ENCODE measurements at places on chromosomes 5 and 9.

DNA sequence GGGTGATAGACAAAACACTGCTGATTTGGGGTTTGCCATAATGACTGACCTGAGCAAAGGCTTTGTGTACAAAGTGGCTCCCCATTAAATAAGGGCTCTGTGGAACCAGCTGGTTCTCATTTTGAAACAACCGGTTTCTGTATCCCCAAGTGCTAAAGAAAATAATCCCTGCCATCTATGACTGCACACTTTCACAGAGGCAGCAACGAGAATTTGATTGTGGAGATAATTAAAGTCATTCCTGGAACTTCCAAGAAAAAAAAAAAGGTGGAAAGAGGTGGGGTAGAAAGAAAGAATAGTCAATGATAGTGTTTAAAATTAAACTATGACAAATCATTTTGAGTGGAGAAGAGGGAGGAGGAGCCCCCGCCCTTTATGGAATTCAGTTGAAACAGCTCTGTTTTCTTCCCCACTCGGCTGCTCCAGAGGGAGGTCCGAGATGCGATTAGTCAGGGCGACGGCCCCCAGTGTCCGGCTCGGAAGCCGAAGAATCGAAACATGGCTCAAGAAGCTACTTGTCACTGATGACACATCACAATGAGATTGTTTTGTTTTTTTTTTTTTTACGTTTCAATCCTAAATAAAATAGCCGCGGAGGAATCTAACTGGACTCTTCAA lies 38.4 kb downstream of the EBF1 start:
- DNase-seq: no peak

- DNase-seq: no peak
Measured at GRCh38 chr9:20331095-20331685, 291.1 kb downstream of the MLLT3 start.

DNA sequence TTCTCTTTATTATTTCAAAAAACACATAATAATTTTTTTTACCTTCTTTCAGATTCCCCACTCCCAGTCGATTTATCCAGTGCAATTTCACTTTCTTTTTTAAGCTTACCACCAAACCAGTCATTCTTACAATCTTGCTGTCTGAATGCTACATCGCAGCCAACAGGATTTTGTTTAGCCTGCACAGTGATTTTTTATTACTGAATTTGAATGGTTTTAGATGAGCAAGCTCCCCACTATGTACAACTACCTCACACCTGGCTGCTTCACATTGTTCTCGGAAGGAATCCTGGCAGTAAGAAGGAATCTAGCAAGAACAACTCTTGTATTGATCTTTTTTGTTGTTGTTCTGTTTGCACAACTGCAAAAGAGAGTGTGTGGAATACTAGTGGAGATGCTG lies 668.1 kb upstream of the WWC1 start:
- DNase-seq: no peak

DNA sequence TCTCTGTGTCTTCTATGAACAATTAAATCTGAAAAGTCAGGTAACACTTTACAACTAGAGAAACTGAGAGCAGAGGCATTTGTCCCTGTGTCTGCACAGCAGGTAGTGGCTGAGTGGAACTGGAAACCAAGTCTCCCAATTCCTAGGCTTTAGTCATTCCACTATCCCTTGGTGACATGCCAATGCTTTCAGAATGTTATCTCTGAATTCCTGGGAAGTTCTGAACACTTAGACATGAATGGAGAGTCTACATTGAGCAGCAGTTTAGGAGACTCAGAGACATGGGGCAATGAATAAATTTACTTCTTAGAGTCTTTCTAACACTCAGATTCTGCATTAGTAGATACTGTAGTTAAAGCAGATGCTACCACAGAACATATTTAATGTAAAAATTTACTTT lies 94.8 kb upstream of the APC start:
- no peak for DNase-seq

- DNase-seq: no peak
Measured at GRCh38 chr9:21244836-21245235, 5.0 kb upstream of the IFNA14 start.
